ENCODE measurements at places on chromosomes 7 and 10.

- DNase-seq: no peak
Measured at GRCh38 chr10:36819781-36820180, 305.6 kb upstream of the ANKRD30A start.

DNA sequence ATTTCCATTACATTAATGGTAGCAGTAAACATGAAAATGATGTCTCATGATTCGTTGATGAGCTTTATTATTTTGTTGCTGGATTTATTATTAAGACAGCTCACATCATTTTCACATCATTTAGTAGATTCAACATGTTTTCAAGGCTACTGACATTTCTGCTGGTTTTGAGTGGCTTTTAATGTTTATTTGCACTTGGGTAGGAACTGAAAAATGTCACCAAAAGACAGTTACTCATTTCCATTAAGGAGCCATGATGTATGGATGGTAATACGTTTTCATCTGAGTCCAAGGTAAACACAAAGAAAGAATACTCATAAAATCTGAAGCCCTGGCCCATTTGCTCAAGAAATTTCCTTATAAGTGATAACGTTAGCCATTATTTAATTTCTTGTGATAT lies 14.8 kb downstream of the PDK4 start:
- DNase-seq: no peak

GRCh38 chr10:110352930-110353243 lies 48.2 kb upstream of the SMNDC1 start:
- no peak for DNase-seq

DNA sequence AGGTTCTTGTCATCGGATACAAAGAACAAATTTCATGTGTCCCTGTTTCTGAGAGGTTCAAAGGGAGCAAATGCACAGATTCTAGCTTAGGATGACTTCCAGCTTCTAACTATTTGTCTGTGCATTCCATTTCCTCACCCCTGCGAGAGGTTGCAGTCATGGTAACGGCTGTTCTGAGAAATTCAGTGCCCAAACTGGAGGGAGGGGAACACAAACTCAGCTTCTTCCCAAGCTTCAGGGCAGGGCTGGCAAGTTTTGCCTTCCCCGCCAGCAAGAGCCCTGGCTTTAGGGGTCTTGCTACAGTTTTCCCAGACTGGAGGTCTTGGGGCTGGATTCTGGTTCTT lies 11.1 kb downstream of the FAS start:
- DNase-seq: no peak

GRCh38 chr7:93629291-93629801 lies 54.8 kb upstream of the CALCR start:
- no peak for DNase-seq

DNA sequence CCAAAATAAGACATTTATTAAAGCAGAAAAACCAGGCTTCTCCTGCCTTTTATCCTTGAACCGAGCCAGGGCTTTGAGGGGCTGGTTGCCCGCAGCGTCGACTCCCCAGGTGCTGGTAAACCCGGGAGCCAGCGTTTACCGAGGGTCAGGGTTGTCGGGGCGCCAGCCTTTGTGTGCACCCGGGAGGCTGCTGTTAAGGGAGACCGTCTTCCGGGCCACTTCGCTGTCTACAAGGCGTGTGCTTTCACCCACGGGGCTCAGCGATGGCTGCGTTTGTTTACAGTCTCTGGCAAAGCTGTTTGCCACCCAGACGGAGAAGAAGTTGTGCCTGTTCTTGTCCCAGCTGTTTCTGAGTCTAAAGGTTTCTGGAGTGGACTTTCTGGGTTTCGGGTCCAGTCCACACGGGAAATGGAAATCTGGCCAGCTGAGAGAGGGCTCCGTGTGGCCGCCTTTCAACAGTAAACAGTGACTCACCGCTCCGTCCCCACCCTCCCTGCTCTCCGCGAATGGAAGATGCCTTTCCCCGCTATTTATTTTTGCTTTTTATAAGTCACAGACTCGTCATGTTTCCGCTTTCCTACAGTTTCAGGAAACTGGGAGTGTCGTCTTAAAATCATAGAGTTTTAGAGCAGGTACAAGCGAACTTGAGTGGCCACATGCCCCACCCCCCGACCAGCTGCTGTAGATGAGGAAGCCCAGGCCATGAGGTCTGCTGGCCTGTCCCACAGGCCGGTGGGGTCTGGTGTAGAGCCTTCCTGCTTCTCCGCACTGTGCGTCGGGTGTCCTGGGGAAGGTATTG lies 2.2 kb downstream of the MAFK start:
- DNase-seq: peak; percentile 12

DNA sequence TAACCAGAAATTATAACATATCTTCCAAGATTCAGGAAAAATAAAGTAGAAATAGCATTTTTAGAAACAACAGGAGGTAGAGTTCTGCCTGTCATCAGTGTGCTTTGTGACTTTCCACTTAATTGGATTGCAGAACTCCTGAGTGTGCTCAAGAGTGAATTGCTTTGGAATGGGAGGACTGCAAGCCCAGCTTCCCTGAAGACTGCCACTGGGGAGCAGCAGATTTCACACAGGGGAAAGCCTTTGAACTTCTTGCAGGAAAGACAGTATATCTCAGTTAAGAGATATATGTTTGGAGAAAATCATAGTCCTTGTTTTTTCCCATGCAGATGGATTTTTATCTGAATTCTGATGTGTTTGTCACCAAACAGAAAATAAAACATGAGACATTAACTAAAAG lies 124.5 kb downstream of the TMEM168 start:
- no peak for DNase-seq

DNA sequence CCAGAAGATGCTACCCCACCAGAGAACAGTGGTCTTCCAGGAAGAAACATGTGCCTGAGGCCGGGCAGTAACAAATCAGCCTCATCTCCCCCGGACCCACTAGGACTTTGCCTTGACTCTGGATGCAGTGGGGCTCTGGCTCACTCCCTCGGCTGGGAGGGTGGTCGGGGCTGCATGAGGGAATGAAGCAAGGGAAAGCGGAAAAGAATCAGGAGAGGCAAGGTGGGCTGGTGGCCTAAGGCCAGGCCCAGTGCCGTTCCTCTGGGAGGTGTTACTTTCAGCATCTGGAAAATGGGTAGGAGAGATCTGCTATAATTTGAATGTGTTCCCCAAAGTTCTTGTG lies 51.8 kb downstream of the CLEC2L start:
- no peak for DNase-seq

- no peak for DNase-seq
Measured at GRCh38 chr7:157396316-157397035, 59.7 kb downstream of the DNAJB6 start.

DNA sequence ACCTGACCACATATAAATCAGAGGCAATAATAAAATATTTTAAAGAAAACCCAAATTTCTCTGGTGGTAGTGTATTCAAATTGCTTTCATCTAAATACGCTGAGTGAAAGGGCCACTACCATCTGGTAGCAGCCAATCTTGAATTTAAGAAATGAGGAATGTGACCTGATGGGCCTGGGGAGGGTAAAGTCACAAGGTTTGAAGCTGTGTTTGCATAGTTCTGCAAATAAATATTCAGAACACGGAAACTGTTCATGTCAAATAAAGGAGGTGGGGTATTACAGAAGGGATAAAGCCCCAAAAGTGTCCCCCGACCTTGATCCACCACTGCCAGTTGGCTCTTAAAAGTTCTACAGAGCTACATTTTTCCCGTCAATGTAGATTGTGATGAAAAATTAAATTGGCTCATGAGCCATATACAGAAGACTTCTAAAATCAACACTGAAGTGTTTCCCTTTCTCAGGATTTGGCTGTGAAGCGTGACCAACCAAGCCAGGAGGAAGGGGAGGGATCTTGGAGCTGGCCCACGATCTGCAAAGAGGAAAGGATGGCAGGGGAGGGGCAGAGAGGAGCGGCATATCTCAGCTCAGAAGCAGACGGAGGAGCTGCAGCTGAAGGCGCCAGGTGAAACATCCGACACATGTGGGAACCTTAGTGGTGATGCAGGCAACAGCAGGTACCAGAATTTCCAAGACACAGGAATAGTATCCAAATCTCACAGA lies 39.6 kb downstream of the MPP7 start:
- DNase-seq: no peak

DNA sequence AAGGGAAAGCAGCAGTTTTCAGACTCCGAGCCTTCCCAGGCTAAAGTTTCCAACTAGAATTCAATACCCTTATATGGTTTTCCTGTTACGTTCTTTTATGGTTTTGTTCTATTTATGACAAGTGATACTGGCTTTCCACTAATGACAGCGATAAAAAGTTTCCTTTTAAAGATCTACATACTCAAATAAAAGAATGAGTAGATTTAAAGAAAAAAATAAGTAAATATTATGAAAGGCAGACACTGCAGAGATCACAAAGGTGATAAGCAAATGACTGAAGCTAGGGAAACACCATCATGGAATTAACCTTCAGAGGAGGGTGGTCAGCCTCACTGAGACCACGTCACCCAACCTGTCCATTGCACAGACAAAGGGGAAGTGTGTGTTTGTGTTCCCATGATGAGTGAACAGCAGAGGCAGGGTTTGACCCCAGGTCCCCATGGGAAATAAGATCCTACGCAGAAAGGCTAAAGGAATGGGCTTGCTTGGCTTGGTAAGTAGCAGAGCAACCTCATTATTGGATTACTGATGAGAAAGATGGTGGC lies 4.0 kb downstream of the VSIR start:
- DNase-seq: no peak

- DNase-seq: no peak
Measured at GRCh38 chr10:32333849-32334248, 13.1 kb downstream of the EPC1 start.

DNA sequence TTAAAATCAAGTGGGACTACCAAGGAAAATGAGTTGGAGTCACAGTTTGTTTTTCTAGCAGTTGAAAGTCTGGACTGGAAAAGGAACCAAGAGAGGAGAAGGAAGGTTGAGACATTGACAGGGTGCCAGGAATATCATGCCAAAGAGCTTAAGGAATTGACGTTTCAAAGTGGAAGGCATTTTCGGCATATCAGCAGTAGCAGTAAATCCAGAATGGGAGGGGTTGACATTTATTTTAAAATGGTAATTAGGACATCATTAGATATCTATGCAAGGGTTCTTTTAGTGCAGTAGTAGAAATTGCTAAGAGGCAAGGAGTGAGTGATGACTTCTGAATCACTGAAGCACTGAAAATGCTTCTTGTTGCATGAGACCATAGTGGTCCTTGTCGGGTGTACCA lies 335.9 kb upstream of the PLXDC2 start:
- no peak for DNase-seq

DNA sequence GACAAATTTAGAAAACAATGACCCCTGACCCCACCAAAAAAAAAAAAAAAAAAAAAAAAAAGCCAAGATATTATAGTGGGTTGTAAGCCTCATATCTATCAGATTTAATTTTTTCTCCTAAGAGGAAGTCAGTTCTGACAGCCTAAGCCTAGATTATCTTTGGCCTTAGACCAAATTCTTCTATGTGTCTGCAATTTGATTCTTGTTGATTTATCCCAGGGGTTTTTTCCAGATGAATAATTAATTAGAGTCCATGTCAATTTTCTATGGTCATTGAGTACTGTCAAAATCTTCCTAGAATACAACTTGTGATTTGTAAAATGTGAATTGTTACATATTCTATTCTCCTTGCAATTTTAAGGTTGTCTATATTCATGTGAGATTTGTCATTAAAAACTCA lies 151.6 kb upstream of the CACNA2D1 start:
- DNase-seq: no peak

GRCh38 chr10:61837755-61838171 lies 63.7 kb upstream of the ARID5B start:
- DNase-seq: no peak

DNA sequence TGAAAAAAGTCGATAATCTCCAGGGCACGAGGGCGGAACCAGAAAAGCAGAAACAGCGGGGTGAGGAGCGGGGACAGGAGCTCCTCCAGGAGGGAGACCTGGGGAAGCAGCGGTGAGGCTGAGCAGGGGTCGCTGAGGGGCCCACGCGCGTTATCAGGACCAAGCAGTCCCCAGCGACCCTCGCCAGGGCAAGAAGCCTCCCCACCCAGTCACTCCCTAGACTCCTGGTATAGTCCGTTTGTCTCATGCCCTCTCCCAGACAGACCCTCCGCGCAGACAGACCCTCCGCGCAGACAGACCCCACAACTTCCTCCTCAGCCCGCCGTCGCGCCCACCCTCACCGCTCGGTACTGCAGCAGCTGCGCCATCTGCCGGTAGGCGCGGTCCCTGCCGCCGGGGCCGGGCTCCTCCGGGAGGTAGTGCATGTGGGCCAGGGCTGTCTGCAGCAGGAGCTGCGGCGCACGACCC lies 6.3 kb downstream of the ATG9B start:
- DNase-seq: peak; percentile 80

GRCh38 chr10:36457751-36458150 lies 667.6 kb upstream of the ANKRD30A start:
- no peak for DNase-seq

DNA sequence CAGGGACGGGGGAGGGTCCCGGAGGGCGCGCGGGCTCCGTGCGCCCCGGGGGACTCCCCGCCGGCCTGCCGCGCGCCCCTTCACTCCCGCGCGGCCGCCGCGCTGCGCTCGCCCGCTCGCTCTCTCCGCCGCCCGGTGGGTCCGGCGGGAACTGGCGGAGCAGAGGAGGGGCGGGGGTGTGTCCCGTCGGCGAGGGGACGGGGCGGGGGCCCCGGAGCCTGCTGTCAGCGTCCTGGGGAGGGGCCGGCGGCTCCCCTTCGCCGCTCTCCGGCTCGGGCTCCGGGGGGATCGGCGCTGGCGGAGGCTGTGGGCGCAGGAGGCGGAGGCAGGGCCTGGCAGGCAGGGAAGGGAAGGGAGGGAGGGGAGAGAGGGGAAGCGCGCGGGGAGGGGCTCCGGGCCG lies at the start of gene SH3PXD2A:
TSS of gene SH3PXD2A (minus strand) at position 153 of the 400 bp plus-strand sequence. CDS start 310 bp downstream, outside the sequence.
- DNase-seq: no peak

- DNase-seq: no peak
Measured at GRCh38 chr7:18693406-18693805, 197.9 kb downstream of the HDAC9 start.

GRCh38 chr10:124323111-124323725 lies 95.5 kb downstream of the OAT start:
- no peak for DNase-seq

- no peak for DNase-seq
Measured at GRCh38 chr7:30710669-30711068, 28.4 kb upstream of the CRHR2 start.

DNA sequence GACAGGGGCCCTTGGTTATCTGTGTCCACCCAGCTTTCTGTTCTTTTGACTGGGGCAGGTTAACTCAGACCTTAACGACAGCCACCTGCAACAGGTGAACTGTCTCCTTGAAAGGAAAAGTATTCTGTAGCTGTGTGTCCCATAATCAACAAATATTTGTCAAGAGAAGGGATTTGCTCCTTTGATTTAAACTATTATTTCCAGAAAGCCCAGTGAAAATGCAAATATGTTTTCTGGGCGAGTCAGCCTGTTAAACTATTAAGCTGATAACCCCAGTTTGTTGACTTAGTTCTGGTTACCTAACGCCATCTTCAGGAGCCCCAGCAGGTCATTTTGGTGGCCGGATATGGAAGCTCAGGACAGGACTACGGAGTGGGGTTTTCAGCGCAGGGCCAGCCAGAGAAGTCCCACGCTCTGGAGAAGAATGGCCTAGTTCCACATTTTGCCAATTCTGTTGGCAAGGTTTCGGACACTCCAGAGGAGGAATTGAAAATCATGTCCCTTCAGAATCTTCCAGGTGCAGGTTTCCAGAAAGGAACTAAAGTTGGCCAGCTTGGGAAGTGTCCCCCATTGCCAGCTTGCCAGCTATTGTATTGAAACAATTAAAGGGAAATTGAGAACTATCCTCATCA lies 54.5 kb downstream of the ADRA2A start:
- no peak for DNase-seq

GRCh38 chr10:69831231-69831855 lies 29.6 kb downstream of the COL13A1 start:
- DNase-seq: no peak
